ENCODE measurements at places on chromosomes 4 and X.

- no peak for DNase-seq
These were observed 94.4 kb downstream of the NLGN4X start for GRCh38 chrX:6134255-6134654.

GRCh38 chr4:100288161-100288560, 97.9 kb upstream of the DDIT4L start:
- no peak for DNase-seq

DNA sequence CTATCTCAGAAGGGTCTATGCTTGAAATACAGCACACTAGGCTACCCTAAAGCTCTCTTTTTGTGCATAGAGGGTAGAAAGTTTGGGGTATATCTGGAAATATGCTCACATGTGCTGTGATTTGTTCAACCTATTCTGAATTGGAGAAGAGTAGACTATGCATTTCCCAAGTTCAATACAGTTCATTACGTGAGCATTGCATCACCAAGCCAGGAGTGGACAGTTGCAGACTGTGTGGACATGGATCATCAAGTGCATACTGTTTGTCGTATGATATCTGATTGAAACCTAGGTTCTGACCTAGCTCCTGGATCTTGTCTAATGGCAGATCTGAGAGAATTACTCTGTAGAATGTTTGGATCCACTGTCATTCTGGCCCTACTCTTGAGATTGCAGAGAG, 161.1 kb downstream of the FRAS1 start:
- DNase-seq = no peak

GRCh38 chr4:128347175-128347868, 59.7 kb upstream of the PGRMC2 start:
- peak; percentile 47 for DNase-seq

- no peak for DNase-seq
These were observed 7.7 kb upstream of the WDR13 start for GRCh38 chrX:48589482-48590162.

GRCh38 chr4:1293991-1294390, 4.3 kb downstream of the MAEA start:
- peak; percentile 56 for DNase-seq

DNA sequence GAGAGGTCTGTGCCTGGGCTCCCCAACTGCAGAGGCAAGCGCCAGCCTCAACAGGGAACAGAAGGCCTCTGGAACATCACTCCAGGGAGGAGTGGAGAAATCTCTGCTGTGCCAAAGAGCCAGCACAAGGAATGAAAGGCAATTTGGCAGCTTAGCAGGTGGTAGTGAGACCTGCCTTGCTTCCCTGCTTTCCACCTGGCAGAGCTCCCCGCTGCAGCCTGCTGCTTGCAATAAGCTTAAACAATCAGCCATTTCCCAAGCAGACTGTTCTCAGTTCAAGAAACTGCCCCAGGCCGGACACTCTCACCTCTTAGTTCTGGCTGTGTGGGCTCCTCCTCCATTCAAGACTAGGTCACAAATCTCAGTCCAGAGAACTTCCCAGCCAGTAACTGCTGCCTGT, 370.6 kb downstream of the MAGEB5 start:
- DNase-seq = no peak

DNA sequence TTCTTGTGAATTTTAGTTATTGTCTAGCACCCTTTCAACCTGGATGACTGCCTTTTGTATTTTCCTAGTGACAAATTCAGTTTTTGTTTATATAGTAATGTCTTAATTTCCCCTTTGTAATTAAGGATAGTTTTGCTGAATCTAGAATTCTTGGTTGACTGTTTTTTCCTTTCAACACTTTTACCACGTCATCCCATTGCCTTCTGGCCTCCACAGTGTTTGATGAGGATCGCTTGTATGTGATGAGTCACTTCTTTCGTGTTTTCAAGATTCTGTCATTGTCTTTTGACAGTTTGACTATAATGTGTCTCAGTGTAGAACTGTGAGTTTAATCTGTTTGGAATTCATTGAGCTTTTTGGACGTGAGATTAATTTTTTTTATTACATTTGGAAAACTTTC, 30.1 kb downstream of the KDM6A start:
- peak; percentile 47 for DNase-seq

DNA sequence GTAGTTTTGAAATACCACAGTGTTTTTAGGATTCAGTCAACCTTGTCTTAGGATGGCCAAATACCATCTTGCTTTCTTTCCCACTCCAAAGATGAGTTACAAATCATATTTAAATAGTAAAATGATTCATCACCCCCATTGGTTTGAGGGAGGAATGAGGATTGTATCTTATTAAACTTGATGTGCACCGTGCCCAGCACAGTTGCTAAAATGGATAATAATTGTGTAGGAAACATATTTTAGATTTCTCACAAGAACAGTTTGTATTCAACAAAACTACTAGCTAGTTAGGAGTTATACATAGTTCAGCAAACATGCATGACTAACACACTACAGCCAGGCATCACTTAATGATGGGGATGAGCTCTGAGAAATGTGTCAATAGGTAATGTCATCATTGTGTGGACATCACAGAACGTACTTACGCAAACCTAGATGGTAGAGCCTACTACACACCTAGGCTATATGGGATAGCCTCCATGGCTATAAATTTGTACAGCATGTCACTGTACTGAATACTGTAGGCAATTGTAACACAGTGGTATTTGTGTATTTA, 245.4 kb downstream of the FBXW7 start:
- DNase-seq = no peak

GRCh38 chr4:94534401-94535312, 82.9 kb downstream of the PDLIM5 start:
- no peak for DNase-seq

DNA sequence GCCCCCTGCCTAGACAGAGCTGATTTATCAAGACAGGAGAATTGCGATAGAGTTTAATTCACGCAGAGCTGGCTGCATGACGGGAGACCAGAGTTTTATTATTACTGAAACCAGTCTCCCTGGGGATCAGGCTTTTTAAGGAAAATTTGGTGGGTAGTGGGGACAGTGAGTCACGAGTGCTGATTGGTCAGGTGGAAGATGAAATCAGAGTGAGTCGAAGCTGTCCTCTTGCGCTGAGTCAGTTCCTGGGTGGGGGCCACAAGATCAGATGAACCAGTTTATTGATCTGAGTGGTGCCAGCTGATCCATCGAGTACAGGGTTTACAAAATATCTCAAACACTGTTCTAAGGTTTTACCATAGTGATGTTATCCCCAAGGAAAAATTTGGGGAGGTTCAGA, 36.6 kb downstream of the MYOZ2 start:
- no peak for DNase-seq

DNA sequence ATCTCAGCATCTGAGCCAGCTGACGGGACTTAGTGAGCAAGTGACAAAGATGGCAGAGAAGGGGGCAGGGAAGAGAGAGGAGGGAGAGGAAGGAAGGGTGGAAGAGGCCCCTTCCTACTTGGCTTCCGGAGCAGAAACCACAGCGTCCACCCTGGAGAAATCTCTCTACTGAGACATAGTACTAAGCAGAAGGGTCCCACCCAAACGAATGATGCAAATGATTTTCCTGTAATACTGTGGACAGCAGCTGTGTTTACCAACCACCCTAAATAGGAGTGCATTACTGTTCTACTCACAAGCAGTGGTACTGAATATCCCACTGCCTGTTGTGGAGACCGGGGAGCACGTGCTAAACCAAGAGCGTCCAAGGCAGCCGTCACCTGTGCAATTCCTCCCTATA, 29.4 kb downstream of the DTHD1 start:
- no peak for DNase-seq

- no peak for DNase-seq
These were observed 399.6 kb upstream of the RPS6KA3 start for GRCh38 chrX:20666331-20666730.
